ENCODE measurements at places on chromosomes 12 and 14. TPM values are rescaled to one million over a fixed set of nuclear protein-coding genes. Genes with fewer than 3 reads are reported as not detected.

DNA sequence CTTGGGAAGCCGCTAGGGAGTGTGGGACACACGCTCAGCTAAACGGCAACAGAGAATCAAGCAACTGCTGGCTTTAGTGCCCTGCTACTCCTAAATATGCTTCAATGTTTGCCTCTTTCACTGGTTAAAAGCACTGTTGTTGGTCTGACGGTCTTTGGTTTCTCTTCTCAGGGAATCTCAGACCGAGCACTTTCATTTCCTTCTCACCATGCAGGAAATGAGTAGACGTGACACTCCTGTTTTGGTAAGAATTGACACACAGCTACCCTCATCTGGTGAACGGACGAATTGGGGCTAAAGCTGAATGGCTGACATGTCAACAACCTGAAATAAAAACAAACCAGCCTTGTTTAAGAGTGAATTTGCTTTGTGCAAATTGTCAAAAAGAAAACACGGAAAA lies 57.5 kb upstream of the PIWIL1 start:
- H3K27me3 ChIP-seq, result no peaks in the 10 kb centered on the region
- H3K27ac ChIP-seq, result no peak overlapping the region
- no peaks in the 10 kb centered on the region for H3K36me3 ChIP-seq
- no peaks in the 10 kb centered on the region for H3K4me1 ChIP-seq

GRCh38 chr14:35986219-35986573 lies 160.1 kb downstream of the BRMS1L start:
- DNase-seq, result no peak
- H3K36me3 ChIP-seq, result no peaks in the 10 kb centered on the region
- H3K4me3 ChIP-seq, result no peak overlapping the region
- H3K27me3 ChIP-seq, result no peaks in the 10 kb centered on the region
- H3K4me1 ChIP-seq, result no peaks in the 10 kb centered on the region

DNA sequence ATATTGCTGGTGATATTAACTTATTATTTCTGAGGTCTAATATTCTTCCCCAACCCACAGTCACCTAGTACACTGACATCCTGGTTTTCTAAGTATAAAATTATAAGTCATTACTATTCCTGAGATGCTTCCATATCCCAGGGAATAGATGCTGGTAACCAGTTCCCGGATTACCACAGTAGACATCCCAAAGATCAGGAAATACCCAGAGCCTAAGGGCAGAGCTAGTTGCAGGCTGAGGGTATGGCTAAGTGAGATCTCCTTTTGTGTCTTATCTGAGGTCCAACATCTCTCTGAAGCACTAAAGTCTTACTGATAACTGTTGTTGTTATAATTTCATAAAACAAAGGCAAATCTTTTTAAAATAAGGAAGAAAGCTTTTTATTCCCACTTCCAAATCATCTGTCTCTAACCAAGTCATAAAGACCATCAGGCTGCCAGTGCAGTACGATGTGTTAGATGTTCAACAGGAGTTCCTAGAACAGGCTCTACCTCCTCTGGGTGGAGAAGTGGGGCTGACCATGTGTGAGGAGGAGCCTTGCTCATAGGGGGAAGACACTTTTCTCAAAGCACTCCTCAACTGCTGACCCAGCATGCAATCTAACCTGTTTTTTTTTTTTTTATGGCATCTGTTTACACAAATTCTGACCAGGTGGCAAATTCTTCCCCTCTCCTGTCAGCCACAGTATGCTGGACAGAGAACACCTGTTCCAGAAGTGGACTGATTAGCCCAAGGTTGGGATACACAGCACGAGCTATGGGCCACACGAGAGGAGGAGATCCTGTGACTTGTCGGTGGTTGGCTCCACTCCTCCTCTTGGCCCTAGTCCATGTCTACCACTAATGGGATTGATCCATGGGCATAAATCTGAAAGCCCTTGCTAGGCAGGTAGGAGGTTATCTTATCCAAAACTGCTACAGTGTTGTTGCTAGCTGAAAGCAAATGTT lies 16.1 kb upstream of the GRIP1 start:
- no peak for DNase-seq
- no peaks in the 10 kb centered on the region for H3K4me1 ChIP-seq
- no peaks in the 10 kb centered on the region for H3K27me3 ChIP-seq
- H3K4me3 ChIP-seq, result no peak overlapping the region

DNA sequence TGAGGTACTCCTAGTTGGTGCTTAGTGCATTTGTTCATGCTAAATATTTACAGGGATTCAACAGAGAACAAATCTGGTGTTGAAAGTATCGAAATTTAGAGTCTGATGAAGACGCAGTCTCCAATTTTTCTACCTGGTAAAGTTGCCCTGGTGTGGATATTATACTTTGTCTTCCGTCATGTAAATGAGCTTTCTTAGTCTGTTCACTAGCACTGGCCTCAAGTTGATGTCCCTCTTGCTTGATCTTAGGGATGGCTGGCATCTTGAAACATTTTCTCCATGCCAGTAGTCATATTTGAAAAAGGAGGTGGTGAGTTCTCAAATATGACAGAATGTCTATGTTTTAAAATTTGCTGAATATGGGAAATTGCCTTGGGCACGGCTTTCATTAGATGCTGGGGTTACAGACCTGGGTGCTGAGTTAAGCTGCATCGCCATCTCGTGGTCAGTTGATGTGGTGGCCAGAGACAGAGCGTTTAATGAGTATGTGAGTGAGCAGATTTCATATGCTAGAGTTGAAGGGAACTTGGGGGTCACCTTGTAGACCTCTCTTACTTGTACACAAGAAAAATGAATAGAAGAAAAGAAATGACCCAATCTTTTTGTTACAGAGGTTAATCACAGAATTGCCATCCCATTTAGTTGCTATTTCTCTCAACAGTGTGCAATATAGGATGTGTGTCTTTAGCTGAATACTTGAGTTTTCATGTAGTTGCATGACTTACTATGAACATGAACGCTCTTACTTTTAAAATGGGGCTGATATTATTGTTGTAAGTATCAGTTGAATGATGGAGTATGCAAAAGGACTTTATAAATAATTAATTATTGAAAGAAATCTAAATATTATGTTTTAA lies 172.8 kb upstream of the DCN start:
- H3K27ac ChIP-seq, result no peak overlapping the region
- no peaks in the 10 kb centered on the region for H3K4me1 ChIP-seq
- H3K36me3 ChIP-seq, result no peaks in the 10 kb centered on the region
- no peak overlapping the region for H3K4me3 ChIP-seq
- peaks cover 2% of the 10 kb centered on the region for H3K27me3 ChIP-seq

DNA sequence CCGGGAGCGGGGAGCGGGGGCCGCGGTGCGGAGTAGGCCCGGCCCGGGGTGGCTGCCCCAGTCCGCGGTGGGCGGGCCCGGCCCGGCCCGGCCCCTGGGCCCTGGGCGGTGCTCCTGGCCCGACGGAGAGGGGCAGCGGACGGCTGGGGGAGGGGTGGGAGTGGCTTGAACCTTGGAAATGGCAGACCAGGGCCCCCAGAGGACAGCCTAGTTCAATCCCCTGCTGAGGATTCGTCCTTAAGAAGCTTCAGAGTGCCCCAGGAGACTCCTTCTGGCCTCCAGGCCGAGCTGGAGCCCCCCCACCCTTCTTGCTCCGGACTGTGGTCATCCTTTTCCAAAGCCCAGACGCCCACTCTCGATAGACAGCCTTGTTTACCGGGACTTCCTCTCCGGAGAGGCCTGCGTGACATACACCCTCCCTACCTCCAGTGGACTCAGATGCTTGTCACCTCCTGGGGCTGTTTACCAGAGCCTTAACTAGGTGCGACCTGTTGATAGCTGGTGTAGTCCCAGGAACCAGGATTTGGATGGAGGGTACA lies 458 bp downstream of the KHNYN start:
- peak overlapping the region; percentile 98 for H3K27ac ChIP-seq
- H3K4me1 ChIP-seq, result peaks cover 17% of the 10 kb centered on the region
- peaks cover 40% of the 10 kb centered on the region for H3K36me3 ChIP-seq
- H3K27me3 ChIP-seq, result no peaks in the 10 kb centered on the region

DNA sequence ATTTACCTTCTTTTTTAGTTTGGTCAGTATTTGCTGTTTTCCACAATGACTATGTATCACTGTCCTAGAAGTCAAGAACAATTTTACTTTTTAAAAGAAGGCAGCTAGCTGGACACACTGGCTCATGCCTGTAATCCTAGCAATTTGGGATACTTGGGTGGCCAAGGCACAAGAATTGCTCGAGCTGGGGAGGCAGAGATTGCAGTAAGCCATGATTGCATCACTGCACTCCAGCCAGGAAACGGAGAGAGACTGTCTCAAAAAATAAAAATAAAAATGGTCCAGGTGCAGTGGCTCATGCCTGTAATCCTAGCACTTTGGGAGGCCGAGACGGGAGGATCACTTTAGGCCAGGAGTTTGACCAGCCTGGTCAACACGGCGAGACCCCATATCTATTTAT lies 28.3 kb downstream of the MDM1 start:
- peak; percentile 24 for DNase-seq
- H3K36me3 ChIP-seq, result peaks cover 20% of the 10 kb centered on the region
- no peaks in the 10 kb centered on the region for H3K4me1 ChIP-seq
- no peak overlapping the region for H3K4me3 ChIP-seq

DNA sequence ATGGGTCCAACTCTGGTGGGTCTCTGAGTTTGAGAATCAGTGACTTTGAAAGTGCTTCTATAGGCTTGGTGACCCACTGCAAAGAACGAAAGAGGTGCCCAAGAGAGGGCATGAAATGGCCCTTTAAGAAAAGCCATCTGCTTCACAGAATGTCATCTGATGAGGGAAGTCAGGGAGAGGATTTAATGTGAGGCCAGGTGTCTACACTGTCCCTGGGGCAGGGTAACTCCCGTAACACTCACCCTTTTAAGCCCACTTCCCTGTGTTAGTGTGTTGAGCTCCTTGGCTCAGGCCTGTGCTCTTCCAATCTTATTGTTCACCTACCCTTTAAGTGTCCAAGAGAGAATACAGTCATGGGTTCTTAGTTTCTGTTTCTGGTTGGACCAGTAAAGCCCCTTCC lies 16.4 kb upstream of the SRSF5 start:
- H3K36me3 ChIP-seq, result no peaks in the 10 kb centered on the region

DNA sequence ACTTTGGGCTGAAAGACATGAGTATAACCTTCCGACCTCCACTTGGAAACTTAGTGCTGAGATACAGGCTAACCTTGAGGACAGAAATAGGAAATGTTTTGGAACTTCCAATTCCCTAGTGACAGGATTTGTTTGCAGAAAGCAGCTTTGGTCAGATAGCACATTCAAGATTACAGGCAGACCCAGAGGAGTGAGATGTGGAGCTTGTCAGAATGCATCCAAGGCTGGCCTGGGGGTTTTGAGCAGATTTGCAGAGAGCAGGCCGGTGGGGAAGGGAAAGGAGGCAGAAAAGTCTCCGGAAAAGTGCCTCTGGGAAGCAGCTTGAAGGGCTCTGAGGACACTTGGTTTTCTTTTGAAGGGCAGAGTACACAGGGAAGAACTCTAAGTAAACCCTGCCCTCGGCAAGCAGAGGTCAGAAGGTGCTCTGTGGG lies 180.3 kb downstream of the ETV6 start:
- DNase-seq, result no peak
- peaks cover 20% of the 10 kb centered on the region for H3K4me1 ChIP-seq
- H3K27me3 ChIP-seq, result no peaks in the 10 kb centered on the region
- H3K27ac ChIP-seq, result no peak overlapping the region

GRCh38 chr14:22097586-22098292 lies 424.1 kb upstream of the OR4E1 start:
- H3K36me3 ChIP-seq, result no peaks in the 10 kb centered on the region
- DNase-seq, result no peak
- H3K27ac ChIP-seq, result no peak overlapping the region
- no peaks in the 10 kb centered on the region for H3K27me3 ChIP-seq
- no peaks in the 10 kb centered on the region for H3K4me1 ChIP-seq
- H3K4me3 ChIP-seq, result no peak overlapping the region

DNA sequence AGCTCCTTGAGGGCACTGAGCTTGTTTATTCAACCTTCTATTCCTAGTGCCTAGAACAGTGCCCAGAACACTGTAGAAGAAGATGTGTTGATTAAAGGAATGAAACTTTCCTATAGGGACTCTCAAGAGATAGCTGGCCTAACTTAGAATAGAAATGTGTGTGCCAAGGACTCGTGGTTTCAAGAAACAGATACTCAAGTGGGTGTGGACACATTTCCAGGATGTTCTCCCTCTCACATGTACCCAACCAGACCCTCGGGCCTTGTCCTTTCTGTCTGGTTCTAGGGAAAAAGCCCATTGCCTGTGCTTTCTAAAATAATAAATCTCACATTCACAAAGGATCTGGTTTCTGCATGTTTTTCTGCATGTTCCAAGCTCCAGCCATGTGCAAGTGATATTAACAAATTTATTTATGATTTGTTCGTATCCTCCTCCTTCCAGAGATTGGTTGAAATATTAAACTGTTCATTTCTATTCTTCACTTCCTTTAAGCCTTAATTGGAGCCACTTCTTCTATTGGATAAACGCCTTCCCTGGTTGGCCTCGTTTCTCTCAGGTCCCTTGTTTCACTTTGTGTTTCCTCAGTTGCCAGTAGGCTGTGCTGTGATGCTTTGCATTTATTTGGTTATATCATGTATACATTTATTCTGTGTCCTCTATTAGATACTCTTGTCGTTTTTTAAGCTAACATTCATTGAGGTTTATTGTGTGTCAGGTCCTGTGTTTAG lies 89.8 kb downstream of the CRADD start:
- H3K27me3 ChIP-seq, result no peaks in the 10 kb centered on the region
- DNase-seq, result no peak
- peaks cover 30% of the 10 kb centered on the region for H3K4me1 ChIP-seq
- H3K4me3 ChIP-seq, result no peak overlapping the region
- H3K27ac ChIP-seq, result peak overlapping the region; percentile 46
- no peaks in the 10 kb centered on the region for H3K36me3 ChIP-seq

DNA sequence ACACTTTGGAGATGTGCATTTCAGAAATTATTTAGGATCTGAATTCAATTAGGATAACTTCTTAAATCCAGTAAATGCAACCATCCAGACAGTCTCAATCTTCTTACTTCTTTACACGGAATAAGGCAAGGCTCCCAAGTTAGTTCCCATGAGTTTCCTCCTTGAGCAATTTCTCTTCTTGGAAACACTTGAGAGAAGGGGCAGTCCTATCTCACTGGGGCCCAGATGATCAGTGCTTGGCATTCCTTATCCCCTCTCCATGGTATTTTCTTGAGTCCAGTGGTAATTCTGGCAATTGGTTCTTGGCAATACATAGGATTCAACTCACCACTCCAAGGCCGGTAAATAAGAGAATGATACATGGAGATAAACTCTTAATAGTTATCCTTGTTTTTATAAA lies 87.1 kb upstream of the PTHLH start:
- H3K4me3 ChIP-seq, result no peak overlapping the region
- H3K27me3 ChIP-seq, result no peaks in the 10 kb centered on the region
- H3K27ac ChIP-seq, result no peak overlapping the region
- H3K36me3 ChIP-seq, result no peaks in the 10 kb centered on the region
- no peaks in the 10 kb centered on the region for H3K4me1 ChIP-seq

The ANO4 gene
- not detected for total RNA-seq

The NKX2-1 gene
- not detected for total RNA-seq

The OR4E2 gene
- not detected for total RNA-seq

The DCAF5 gene
- 79.0 TPM for total RNA-seq

The LRFN5 gene
- total RNA-seq, result 0.08 TPM

The OTX2 gene
- not detected for total RNA-seq

The KRT77 gene
- not detected for total RNA-seq

The DTX3 gene
- 3.8 TPM for total RNA-seq

The ALDH1L2 gene
- 0.93 TPM for total RNA-seq

The SOAT2 gene
- not detected for total RNA-seq
